Stimulated activated CD4-positive, alpha-beta T cell treated with anti-CD3 and anti-CD28 coated beads, Interleukin-1b, Interleukin-23, amount 100 ng/mL, for 1 hour (primary cell): ENCODE measurements at places on chromosomes 12 and 14.

GRCh38 chr12:94954029-94954685 lies 49.3 kb downstream of the NDUFA12 start:
- no peak for DNase-seq

GRCh38 chr12:54392485-54393206 lies 8.1 kb upstream of the ZNF385A start:
- DNase-seq: no peak

DNA sequence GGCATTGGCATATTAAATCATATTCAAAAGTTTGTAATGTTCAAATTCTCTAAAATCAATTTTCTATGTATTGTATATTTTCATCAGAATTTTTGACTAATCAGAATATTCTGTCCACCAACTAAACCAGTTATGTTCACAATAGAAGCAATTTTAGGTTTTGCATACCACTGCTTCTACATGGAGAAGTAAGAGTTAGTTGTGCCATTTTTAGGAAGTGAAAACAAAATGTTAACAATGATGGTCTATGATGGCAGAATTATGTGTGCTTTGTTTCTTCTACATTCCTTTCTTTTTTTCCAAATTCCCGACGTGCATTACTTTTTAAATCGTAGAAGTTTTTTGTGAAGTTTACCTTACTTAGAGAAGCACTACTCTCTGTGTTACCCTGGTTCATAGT lies 29.5 kb downstream of the ABHD12B start:
- DNase-seq: no peak

DNA sequence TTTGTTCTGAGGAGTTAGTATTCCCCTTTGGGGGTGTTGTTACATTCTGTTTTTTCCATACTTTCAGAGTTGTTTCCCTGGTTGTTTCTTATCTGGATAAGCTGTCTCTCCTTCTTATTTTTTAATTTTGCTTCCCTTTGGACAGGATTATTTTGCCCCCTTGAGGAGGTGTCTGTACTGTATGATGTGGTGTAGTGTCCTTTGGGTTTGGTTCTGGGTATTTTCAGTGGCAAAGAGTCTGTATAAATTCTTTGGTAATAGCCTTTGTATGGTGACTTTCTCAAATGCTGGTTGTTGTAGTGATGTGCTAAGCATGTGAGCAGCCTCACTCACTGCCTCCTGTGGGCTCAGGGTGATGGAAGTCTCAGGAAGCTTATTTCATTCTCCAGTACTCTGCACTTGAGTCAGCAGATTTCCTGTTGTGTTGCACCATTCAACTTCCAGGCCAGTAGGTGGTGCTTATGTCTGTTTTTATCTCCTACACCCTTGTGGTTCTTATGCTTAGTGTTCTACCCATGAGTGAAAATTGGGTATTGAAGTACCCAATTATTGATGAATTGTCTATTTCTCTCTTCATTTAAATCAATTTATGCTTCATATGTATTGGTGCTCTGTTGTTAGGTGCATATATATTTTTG lies 103.3 kb upstream of the PMCH start:
- DNase-seq: no peak

DNA sequence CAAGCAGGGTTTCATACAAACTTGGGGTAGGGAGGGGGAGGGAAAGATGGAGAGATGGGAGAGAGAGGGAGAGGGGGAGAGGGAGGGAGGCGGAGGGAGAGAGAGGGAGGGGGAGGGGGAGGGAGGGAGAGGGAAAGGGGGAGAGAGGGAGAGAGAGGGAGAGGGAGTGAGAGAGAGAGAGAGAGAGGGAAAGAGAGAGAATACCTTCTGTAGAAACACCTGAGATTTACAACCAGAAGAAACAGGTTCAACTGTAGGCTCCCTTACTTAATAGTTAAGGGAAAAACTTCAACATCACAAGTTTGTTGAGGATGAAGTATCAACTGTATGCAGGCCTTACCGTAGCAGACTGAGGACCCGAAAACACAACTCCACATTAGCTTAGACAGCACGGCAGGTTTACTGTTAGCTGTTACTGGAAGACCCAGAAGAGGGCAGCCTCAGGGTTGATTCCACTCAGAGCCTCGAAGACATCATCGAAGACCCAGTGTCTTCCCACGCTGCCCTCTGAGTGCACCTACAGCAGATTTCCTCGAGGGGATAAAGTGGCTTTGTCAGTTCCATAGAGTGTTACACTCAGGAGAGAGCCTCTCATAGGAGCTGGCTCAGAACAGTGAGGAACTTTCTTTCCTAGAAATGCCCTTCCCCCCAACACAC lies 72.4 kb downstream of the NT5DC3 start:
- no peak for DNase-seq

GRCh38 chr12:25843976-25844375 lies 114.5 kb upstream of the RASSF8 start:
- no peak for DNase-seq

GRCh38 chr14:68390741-68391140 lies 402.1 kb downstream of the ZFP36L1 start:
- DNase-seq: no peak

DNA sequence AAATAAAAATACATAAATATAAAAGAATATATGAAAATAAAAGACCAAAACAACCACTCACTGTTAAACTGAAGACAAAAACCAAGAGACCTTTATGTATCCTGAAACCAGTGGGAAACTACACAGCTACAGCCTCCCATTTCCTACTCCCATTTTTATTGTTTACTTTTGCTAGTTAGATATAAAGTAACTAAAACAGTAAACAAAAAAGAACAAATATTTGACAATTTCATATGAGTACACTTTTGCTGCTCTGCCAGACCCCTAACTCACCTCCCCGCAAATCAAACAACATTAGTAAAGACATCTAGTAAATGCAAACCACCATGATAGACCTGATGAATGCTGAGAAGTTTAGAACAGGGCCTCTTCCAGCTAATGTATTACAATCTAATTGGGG lies 97.1 kb downstream of the BCL2L14 start:
- DNase-seq: no peak
